ENCODE measurements at places on chromosomes 6 and 20. TPM values are rescaled to one million over a fixed set of nuclear protein-coding genes. Genes with fewer than 3 reads are reported as not detected.

Gene PRDM13
- total RNA-seq: not detected

Gene LBP
- total RNA-seq: not detected

Gene ESR1
- 0.57 TPM for total RNA-seq

Gene FOXF2
- 17.2 TPM for total RNA-seq

Gene TOX2
- total RNA-seq: 59.4 TPM

Gene SLC17A2
- total RNA-seq: not detected

Gene GINS1
- 6.4 TPM for total RNA-seq

Gene DLK2
- total RNA-seq: 1.9 TPM

Gene PDE10A
- total RNA-seq: 0.17 TPM

Gene CDKN1A
- total RNA-seq: 853 TPM

Gene PLEKHG1
- total RNA-seq: not detected

Gene FRMD1
- not detected for total RNA-seq

Gene SYNCRIP
- 151 TPM for total RNA-seq

Gene PEX7
- 7.4 TPM for total RNA-seq

Gene PYGB
- total RNA-seq: 66.4 TPM

Gene MYLK4
- 0.07 TPM for total RNA-seq

Gene ENPP5
- not detected for total RNA-seq

Gene CCN5
- total RNA-seq: 0.14 TPM

Gene ATP9A
- 21.4 TPM for total RNA-seq

Data from HFFc6 (cell line).